ENCODE measurements at places on chromosomes 16 and 17.

DNA sequence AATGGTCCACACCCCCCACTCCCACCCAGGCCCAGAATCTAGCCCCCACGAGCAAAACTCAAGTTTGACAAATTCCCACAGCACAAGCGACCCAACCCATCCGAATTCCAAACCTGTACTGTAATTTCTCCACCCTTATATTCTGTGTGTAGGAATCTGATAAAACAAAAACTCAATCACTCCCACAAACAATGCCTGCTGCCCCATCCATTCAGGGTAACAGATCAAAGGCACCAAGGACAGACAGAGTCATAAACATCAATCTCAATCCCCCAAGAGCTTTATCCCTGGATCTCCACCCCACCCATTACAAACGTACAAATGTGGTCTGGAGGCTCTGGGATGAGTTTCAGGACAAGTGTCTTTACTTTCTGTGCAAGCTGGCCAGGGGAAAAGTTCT is 157.8 kb downstream of the AXIN2 start:
- no peak for DNase-seq

- DNase-seq = no peak
Measured at GRCh38 chr17:71921796-71922195, 199.0 kb upstream of the SOX9 start.

DNA sequence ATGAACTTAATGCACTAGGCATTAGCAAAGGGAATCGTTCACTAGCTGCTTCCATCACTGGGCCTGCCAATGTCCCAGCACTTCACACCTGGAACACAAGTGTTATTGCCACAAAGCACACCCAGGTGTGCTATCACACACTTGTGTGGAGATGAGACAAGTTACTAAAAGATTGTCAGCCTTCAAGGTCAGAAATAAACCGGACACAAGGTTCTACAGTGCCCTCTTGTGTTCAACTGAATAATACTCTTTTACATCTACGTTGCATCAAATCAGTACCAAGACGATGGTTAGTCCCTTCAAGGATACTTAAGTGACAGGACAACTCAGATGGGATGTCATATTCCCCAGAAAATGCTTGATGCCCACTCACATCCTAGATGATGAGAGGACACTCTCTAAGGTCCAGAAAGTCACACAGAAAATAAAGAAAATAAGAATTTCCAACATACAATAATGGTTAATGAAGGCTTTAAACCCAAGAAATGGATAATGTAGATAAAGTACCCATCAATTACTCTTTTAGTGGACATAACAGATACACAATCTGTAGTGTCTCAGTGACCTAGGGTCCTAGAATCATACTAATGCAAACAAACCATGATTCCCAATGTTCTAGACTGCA is 16.4 kb upstream of the GLG1 start:
- peak; percentile 72 for DNase-seq

DNA sequence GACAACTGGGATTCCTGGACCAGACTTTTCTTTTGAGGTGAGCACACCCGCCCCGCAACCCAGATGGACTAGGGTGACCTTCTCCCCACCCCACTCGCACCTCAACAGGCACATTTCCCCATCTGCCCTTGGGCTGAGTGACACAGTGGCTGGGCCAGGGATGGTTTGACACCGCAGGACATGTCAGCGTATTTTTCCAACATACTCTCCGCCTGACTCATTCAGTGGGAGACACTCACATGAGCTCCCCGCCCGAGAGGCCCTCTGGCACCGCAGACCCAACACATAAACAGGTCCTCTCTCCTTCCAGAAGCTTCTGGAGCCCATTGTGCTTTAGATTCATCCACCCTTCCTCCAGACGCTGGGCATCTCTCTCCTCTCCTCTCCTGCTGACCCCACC is 69.4 kb downstream of the ZDHHC7 start:
- no peak for DNase-seq

DNA sequence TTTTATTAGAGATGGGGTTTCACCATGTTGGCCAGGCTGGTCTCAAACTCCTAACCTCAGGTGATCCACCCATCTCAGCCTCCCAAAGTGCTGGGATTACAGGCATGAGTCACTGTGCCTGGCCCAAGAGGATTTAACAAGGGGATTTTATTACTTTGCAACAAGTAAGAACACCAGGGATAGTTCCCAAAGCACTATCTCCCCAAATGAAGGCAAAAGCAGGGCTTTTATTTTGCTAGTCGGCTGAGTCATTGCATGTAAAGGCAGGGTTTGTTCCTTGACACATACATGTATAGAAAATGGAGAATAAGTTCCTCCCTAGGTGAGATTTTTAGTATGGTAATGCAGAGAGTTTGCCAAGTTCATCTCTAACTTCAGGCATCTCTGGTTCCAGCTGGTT is 24.0 kb downstream of the REXO5 start:
- DNase-seq = no peak

- no peak for DNase-seq
Measured at GRCh38 chr16:73143576-73144422, 95.9 kb upstream of the ZFHX3 start.

DNA sequence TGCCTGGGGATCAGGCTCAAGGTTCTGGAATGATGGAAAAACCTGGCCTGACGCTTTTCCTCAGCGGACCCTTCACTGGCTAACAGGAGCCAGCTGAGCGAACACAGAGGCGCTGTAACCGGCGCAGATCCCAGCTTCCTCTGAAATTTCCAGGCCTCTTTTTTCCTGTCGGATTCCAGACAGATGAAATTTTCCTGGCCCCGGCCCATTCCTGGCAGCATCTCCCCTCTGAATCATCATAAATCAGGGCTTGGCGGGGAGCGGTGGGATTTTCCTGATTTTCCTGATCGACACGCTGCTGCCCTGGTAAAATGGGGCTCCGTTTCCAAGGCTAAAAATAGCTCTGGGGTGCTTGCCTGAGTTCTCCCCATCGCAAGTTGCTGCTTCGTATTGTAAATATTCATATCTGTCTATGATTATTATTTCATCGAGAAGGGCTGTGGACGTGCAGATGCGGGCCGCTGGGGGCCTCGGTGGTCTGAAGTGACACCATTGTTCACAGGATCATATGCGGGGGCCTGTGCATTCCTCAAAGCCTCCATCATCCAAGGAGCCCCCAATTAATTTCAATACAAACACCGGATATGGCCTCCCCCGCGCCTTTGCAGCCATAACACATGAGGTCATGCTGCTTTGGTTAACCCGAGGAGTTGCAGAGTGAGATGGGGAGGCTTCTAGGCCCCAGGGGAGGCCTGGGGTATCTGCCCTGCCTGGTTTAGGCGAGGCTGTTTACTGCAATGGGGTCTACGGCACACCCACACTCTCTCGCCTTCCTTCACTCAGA is 45.8 kb upstream of the ETV4 start:
- no peak for DNase-seq

DNA sequence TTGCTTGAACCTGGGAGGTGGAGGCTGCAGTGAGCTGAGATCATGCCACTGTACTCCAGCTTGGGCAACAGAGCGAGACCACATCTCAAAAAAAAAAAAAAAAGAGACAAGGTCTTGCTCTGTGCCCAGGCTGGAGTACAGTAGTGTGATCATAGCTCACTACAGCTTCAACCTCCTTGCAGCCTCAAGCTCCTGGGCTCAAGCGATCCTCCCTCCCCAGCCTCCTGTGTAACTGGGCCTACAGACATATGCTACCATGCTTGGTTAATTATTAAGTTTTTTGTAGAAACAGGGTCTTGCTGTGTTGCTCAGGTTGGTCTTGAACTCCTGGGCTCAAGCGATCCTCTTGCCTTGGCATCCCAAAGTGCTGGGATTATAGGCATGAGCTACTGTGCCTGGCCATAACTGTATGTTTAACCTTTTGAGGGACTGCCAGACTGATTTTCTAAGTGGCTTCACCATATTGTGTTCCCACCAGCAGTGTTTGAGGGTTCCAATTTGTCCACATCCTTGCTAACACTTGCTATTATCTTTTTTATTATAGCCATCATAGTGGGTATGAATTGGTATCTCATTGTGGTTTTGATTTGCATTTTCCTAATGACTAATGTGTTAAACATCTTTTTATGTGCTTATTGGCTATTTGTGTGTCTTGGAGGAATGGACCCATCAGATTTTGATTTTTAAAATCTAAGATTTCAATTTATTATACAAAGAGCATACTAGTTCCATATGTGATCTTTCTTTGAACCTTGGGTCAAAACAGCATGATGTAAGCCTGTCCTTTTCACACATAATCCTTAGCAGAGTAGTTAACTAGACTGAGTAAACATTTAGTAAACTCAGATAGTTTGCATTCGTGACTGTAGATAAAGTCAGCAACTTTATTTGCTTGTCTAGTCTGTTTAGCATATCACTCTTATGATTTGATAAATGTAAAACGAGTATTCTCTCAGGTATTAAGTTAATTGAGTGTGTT is 38.1 kb upstream of the KPNB1 start:
- no peak for DNase-seq

GRCh38 chr17:40588552-40588951 is 23.3 kb upstream of the CCR7 start:
- no peak for DNase-seq

DNA sequence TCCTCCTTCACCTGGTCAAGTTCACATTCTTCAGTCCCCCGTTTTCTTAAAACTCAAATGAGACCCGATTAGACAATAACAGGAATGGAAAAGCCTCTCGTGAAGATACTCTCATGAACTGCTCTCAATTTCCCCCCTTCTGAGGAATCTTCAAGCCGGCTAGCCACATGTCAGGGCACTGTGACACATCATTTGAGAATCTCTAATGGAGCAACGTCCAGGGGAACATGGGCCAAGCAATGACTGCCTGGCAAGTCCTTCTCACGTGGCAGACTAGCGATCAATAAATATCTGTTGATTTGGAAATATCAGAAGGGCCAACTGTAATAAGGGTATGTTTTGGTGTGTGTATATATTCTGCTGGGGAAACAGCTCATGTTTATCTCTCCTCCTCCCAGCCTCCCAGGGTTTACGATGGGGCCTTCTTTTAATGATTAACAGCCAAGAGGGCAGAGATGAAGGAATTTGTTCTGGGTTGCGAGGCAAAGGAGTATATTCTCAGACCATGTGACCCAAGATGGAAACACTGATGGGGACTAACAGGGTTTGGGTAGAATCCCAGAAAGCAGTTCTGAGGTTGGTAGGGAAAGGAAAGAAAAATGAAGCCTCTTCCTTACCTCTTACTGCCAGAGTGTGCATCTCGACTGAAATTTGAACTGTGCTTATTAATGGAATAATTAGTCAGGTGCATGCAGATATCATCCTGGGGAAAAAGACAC is 21.4 kb downstream of the TTLL6 start:
- peak; percentile 94 for DNase-seq

DNA sequence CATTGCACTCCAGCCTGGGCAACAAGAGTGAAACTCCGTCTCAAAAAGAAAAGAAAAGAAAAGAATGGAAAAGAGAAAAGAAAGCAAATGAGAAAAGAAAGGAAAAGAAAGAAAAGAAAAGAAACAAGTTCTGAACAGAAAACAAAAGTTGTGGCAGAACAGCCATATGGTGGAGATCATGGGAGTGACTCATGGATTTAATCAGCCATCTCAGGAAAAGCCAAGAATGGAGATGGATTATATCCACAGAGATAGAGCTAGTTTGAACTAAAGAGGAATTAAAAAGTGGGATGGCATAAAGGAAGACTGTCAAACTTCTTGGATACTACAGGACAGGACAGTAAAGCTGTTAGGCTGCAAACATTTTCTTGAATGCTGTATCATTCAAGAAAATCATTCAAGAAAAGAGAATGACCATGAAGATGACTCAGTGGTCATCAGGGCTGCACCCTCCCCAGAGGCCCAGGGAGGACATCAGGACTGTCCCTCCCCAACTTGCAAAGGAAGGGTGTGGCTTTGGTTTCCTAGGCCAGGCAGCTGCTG is 120.6 kb downstream of the USP22 start:
- no peak for DNase-seq

GRCh38 chr17:30476726-30477082 is 504 bp upstream of the GOSR1 start:
- DNase-seq = no peak

DNA sequence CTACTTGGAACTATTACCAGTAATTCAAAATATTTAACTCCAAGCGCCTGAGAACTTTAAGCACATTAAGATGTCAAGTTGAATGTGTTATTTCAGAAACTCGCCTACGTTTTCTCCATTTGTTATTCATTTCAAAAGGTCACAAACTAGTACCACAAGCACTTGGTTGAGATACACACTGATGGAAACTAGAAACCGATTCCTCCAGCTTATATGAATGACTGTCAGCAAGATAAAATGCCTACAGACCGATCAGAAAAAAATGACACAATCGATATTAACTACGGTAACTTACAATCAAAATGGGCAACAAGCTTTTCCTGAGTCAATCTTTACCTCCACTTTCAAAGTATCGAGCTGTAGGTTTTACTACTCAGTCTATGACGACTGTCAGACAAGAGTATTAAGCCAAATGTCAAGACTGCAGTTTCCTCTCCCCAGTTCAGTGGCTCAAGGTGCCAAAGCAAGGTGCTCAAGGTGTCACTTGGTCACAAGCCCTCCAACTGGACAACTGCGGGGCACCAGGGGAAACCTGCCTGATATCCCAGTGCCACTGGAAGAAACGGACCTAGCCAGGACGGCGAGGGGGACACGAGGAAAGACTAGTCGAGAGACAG is 678 bp downstream of the SRP68 start:
- DNase-seq = no peak

DNA sequence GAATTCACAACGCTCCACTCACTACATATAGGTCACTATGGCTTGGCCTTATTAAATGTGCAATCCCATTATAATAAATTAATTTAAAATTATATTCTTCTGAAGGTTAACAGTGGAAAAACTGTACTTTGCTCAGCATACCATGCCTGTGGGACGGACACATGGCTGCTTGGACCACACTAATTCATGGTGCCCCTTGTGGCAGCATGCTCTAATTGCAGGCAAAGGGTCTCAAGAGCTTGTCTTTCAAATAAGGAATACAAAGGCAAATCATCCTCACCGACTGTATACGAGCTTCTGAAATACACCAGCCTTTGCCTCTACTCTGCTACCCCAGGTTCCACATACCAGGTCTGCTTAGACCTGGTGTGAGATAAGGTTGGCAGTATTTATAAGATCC is 11.7 kb downstream of the SMPD3 start:
- DNase-seq = peak; percentile 52

DNA sequence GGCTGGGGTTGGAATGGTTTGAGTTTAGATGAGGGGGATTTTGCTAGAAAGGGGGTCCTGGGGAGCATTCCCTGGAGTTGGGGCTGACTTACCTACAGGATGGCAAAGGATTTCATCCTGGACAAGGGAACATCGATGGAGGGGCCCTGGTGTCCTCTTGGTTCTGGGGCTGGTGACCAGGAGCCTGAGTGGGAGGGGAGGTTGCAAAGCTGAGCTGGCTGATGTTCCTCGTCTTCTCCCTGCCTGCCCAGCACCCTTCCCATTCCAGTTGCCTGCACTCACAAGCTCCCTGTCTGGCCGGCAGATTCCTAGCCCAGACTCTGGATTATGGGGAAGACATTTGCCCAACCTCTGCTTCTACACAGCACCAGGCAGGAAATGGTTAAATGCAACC is 37.2 kb downstream of the ITGAE start:
- no peak for DNase-seq

DNA sequence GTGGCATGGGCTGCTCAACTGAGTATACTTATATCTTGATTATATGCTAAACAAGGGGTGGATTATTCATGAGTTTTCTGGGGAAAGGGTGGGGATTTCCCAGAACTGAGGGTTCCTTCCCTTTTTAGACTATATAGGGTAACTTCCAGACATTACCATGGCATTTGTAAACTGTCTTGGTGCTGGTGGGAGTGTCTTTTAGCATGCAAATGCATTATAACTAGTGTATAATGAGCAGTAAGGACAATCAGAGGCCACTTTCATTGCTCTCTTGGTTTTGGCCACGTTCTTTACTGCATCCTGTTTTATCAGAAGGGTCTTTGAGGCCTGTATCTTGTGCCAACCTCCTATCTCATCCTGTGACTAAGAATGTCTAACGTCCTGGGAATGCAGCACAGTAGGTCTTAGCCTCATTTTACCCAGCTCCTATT is 12.0 kb downstream of the PRR11 start:
- no peak for DNase-seq

All from HT-29 (cell line).